ENCODE measurements at places on chromosomes 7 and 10.

DNA sequence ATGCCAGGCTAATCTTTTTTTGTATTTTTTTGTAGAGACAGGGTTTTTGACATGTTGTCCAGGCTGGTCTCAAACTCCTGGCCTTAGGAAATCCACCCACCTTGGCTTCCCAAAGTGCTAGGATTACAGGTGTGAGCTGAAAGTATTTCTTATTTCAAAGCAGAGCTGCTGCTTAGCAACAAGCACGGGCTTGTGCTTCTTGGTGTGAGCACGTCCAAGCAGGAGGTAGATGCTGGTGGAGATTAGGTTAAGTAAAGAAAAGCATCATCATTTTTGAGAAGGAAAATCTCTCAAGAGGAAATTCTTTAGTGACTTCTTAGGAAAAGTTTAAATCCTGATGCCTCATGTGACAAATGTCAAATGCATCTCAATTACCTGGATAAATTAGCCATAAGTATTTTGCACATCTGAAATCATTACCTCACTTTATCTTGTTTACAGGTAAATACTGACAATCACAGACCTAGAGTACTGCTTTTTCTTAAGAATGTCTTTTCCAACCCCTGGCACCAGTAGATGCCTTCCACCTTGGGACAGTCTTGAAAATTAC lies 431.8 kb upstream of the FZD8 start:
- DNase-seq: no peak

GRCh38 chr10:103598654-103599115 lies 105.2 kb downstream of the NEURL1 start:
- peak; percentile 76 for DNase-seq

GRCh38 chr10:79013406-79013987 lies 55.3 kb upstream of the ZMIZ1 start:
- DNase-seq: no peak

DNA sequence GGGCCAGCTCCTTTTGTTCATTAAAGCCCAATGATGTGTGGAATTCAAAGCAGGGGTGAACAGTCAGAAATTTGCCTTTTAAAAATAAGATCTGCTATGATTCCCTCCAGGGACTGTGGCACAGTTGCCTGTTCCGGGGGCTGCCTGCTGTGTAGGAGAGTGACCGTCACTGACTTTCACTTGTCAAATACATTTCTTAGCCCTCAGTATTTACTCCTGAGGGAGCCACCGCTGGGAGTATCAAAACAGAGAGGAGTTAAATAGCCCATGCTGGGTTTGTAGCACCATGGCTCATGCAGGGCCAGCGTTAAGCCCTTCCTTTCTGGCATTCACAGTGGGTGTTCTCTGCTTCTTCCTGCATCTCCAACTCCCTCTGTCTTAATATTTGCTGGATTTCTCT lies 897.8 kb downstream of the SORCS3 start:
- DNase-seq: no peak

- DNase-seq: no peak
These were observed 17.7 kb downstream of the CACNB2 start for GRCh38 chr10:18157881-18158280.

DNA sequence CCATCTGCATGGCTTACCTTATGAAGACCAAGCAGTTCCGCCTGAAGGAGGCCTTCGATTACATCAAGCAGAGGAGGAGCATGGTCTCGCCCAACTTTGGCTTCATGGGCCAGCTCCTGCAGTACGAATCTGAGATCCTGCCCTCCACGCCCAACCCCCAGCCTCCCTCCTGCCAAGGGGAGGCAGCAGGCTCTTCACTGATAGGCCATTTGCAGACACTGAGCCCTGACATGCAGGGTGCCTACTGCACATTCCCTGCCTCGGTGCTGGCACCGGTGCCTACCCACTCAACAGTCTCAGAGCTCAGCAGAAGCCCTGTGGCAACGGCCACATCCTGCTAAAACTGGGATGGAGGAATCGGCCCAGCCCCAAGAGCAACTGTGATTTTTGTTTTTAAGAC lies 12.4 kb downstream of the DUSP5 start:
- no peak for DNase-seq

- DNase-seq: no peak
These were observed 112.3 kb downstream of the CFTR start for GRCh38 chr7:117592011-117592635.

DNA sequence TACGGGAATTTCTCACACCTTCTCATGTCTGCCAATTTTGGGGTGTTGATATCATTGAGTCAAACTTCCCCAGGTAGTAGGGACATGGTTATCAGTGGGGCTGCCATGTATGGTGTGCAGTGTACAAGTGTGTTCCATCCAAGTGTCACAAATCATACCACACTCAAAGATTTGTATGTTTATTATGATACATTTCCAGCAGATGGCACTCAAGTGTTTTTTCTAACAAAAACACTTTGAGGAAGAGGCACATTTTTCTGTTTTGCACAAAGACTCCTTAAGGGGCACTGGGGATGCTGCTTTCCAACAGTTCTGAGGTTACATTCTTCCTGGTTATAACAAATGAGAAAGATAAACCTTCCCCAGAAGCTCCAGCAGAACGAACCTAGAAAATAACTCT lies 414.5 kb downstream of the REEP3 start:
- no peak for DNase-seq

- no peak for DNase-seq
These were observed 4.4 kb downstream of the CD36 start for GRCh38 chr7:80642871-80643270.

- DNase-seq: no peak
These were observed 23.1 kb upstream of the NCAPG2 start for GRCh38 chr7:158727690-158728089.

- no peak for DNase-seq
These were observed 240.0 kb upstream of the RHOBTB1 start for GRCh38 chr10:61183967-61184366.

DNA sequence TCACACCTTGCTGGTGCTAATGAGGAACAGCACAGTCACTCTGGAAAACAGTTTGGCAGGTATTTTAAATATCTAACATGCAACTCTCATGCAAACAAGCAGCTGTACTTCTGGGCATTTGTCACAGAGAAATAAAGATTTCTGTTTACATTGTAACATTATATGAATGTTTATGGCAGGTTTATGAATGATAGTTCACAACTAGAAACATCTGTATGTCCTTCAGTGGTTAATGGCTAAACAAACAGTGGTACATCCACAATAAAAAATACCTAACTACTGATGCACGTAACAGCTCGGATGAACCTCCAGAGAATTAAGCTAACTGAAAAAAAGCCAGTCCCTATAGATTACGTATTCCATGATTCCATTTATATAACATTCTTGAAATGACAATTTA lies 109.6 kb downstream of the GPR37 start:
- DNase-seq: no peak

GRCh38 chr10:1360558-1361164 lies 304.5 kb downstream of the WDR37 start:
- no peak for DNase-seq
